ENCODE measurements at places on chromosomes 5 and 9. TPM values are rescaled to one million over a fixed set of nuclear protein-coding genes. Genes with fewer than 3 reads are reported as not detected.

- H3K27me3 ChIP-seq = no peaks in the 10 kb centered on the region
- no peak overlapping the region for H3K4me3 ChIP-seq
- no peak for DNase-seq
- H3K4me1 ChIP-seq = no peaks in the 10 kb centered on the region
Measured at GRCh38 chr5:19577882-19578281, 410.1 kb downstream of the CDH18 start.

- no peaks in the 10 kb centered on the region for H3K36me3 ChIP-seq
- peaks cover 64% of the 10 kb centered on the region for H3K4me1 ChIP-seq
- no peaks in the 10 kb centered on the region for H3K27me3 ChIP-seq
- DNase-seq = no peak
- peak overlapping the region; percentile 97 for H3K27ac ChIP-seq
Measured at GRCh38 chr5:138463419-138464007, 1.8 kb upstream of the EGR1 start.

DNA sequence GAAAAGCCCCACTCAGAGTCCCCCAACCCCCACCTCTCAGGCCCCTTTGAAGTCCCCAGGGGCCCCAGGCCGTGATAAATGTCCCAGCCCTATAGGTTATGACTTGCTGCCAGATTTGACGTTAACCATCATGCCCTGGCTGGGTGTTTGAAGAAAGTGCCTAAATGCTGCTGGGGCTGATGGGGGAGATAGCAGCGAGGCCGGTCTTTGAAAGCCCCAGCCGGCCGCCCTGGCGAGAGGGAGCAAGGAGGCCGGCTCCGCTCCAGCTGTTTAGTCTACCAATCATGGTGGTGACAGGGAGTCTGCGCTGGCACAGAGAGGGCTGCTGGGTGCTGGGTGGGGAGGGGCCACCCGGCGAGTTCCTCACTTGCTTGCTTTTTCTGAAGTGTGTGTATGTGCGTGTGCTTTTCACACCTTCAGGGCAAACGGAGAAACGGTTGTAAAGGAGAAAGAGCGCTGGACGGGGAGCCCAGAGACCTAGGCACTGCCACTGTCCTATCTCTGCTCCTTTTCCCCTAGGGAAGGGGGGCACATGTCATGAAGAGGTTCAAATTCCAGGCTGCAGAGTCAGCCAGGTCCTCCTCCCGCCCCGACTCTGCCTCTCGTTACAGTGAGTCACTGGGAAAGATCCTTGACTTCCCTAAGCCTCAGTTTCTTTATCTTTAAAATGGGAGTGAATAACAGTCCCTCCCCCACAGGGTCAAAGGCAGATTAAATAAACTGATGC, 126.1 kb upstream of the HAND1 start:
- H3K4me3 ChIP-seq = peak overlapping the region; percentile 16
- no peaks in the 10 kb centered on the region for H3K4me1 ChIP-seq
- H3K27ac ChIP-seq = no peak overlapping the region
- H3K27me3 ChIP-seq = peaks cover 43% of the 10 kb centered on the region

PLAC8L1 gene
- not detected for total RNA-seq

CDH12 gene
- total RNA-seq = not detected

FCN1 gene
- total RNA-seq = 1.7 TPM

TMEM215 gene
- 0.06 TPM for total RNA-seq

All from esophagus muscularis mucosa (tissue), 4 donors.